WTC11 (cell line): ENCODE measurements at places on chromosomes 5 and 9. TPM values are rescaled to one million over a fixed set of nuclear protein-coding genes. Genes with fewer than 3 reads are reported as not detected.

The PELO gene
- 13.6 to 18.7 TPM (median 17.8 TPM) in 3 replicates for total RNA-seq

DNA sequence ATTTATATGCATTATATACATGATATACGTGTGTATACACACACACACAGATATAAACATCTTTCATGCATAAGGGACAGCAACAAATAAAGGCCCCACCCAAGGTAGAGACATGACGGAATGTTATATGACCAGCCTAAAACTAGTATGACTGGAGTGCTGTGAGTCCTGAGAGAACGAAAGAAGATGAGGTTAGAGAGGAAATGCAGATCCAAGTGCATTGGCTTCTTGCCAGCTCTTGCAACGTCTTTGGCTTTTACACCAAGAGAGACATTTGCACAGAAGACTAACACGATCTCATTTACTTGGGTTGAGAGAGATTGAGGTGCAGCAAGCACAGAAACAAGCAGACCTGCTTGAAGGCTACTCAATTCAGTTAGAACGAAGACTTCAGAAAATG, 23.0 kb downstream of the CDH10 start:
- peaks cover 20% of the 10 kb centered on the region for H3K4me1 ChIP-seq
- H3K36me3 ChIP-seq: no peaks in the 10 kb centered on the region
- H3K27ac ChIP-seq: no peak overlapping the region
- H3K4me3 ChIP-seq: no peak overlapping the region; the same call in 1 of the 2 replicates
- no peak for DNase-seq

DNA sequence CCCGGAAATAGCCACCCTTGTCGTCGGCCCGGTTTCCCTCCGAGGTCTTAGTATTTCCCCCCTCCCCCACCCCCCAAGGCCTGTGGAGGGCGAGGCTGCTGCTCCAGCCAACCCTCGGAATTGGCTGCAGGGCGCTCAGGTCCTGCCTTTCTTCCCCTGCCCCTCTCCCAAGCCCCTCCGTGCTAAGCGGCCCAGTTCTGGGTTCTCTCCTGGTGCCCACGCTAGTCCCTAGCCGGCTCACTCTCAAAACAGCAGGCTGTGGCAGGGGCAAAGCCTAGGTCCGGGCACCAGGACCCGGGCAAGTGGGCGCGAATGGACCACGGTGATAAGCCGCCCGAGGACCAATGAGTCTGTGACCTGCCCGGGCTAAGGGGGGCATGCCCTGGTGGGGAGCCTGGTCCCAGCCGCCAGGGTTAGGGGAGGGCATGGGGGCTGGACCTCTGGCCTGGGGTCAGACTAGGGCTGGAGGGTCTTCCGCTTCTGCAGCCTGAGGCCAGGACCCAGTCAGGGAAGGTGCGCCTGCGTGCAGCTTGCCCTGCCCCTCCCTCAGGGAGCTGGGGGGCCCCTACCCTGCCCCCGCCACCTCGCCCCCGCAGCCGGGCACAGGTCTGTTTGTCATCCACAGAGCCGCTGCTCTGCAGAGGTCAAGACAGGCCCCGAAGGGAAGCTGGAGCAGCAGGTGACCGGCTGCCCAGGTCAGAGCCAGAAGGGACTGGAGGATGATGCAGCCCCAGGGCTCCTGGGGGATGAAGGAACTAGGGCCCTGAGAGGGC, 5.0 kb upstream of the IRX4 start:
- peaks cover 78% of the 10 kb centered on the region for H3K27me3 ChIP-seq
- DNase-seq: no peak
- no peak overlapping the region for H3K27ac ChIP-seq
- H3K4me3 ChIP-seq: peak overlapping the region; percentile 58
- H3K36me3 ChIP-seq: no peaks in the 10 kb centered on the region
- peaks cover 30% of the 10 kb centered on the region for H3K4me1 ChIP-seq

DNA sequence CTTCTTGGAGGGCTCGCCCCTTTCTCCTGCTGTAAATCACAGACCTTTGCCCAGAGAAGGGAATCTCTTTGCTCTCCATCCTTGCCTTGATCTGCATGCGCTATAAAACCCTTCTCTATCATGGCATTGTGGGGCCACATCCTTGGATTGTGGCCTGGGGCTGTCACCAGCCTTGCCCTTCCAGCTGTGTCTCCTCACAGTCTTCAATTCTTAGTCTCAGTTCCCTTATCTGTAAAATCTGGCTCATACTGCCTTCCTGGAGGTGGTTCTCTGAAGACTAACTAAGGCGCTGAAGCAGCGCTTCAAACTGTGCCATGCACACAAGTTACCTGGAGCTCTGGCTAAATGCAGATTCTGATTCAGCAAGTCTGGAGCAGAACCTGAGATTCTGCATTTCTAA, 53.4 kb upstream of the RARS1 start:
- peaks cover 11% of the 10 kb centered on the region for H3K4me1 ChIP-seq
- H3K4me3 ChIP-seq: no peak overlapping the region
- H3K36me3 ChIP-seq: peaks cover 47% of the 10 kb centered on the region
- H3K27me3 ChIP-seq: no peaks in the 10 kb centered on the region
- DNase-seq: no peak

DNA sequence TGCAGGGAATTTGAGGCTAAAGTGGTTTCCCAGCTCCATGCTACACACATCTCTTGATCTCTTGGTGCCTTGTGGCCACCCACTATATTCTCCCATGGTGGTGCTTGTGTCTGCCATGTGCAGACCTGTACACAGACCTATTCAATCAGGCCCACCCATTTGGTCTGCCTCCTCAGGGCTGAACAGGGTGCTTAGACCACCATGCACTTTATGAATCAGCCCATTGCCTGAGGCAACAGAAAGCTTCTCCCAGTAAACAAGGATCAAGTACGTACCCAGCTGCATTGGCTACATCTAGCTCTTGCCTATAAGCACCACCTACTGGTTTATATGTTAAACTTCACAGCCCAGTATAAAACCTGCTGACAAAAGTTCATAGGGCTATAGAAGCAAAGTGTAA, 664.3 kb upstream of the EDIL3 start:
- no peaks in the 10 kb centered on the region; the same call in 1 of the 2 replicates for H3K36me3 ChIP-seq
- peaks cover 7% of the 10 kb centered on the region for H3K4me1 ChIP-seq
- DNase-seq: no peak
- no peaks in the 10 kb centered on the region for H3K27me3 ChIP-seq
- no peak overlapping the region for H3K4me3 ChIP-seq
